ENCODE measurements at places on chromosomes 2 and 18.

DNA sequence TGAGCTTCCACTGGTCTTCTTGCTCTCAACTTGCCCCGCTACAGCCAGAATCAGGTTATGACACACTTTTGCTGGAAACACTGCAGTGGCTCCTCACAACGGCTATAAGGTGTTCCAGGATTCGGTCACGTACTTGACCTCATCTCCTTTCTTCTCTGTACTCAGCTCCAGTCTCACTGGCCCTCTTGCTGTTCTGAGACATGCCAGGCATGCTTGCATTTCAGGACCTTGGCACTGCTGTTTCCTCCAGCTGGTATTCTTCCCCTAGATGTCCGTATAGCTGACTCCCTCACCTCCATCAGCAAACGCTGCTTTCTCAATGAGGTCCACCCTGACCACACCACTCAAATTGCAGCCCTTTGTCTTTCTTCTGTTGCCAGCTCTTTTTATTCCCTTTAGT is 31.9 kb upstream of the C1GALT1C1L start:
- DNase-seq: no peak

DNA sequence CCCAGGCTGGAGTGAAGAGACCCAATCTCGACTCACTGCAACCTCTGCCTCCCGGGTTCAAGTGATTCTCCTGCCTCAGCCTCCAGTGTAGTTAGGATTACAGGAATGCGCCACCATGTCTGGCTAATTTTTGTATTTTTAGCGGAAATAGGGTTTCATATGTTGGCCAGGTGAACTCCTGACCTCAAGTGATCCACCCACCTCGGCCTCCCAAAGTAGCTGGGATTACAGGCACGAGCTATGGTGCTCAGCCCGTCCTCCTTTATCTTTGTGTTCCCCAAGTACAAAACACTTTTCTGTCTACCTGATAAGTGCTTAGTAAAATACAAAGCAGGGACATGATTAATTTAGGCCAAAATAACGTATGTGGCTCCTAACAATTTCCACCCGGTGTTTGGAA is 91.2 kb upstream of the STK17B start:
- no peak for DNase-seq

GRCh38 chr2:230069402-230069801 is 678 bp upstream of the SLC16A14 start:
- no peak for DNase-seq

DNA sequence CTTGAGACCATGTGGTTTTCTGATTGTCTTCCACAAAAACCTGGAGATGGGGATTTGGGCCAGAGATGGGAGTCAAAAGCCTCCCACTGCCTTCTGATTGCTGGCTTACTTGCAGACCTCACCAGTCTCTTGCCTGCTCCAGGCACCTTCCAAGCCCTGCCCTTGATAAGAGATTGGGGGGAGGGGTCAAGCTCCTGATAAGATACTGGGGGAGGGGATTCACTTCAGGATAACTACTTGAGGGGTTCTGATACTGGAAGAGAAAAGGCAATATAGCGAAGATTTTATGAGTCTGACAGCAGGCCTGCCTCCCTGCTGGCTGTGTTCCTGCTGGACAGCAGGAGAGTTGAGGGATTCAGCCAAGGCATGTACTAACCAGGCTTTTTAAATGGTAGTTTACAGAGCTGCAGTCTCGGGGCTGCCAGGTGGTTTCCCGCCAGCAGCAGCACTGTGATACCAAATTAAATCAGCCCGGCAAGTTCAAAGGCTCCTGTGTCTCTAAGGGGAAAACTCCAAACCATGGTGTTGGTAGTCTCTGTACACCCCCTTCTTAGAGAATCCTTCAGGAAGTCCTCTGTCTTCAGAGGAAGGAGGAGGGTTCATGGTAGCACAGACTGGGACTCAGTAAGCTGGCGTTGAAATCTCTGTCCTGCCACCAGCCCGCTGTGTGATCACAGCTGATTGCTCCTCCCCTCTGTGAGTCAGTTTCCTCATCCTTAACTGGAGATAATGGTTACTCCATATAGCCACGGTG is 58.3 kb downstream of the FBXO36 start:
- DNase-seq: peak; percentile 26

- DNase-seq: no peak
Measured at GRCh38 chr18:55252053-55252675, 292.9 kb upstream of the CCDC68 start.

GRCh38 chr2:129231924-129232323 is 747.5 kb upstream of the RAB6C start:
- DNase-seq: no peak
